ENCODE measurements at places on chromosomes 1 and 21.

- no peak for DNase-seq
Measured at GRCh38 chr1:42424201-42424600, 31.6 kb downstream of the ZMYND12 start.

DNA sequence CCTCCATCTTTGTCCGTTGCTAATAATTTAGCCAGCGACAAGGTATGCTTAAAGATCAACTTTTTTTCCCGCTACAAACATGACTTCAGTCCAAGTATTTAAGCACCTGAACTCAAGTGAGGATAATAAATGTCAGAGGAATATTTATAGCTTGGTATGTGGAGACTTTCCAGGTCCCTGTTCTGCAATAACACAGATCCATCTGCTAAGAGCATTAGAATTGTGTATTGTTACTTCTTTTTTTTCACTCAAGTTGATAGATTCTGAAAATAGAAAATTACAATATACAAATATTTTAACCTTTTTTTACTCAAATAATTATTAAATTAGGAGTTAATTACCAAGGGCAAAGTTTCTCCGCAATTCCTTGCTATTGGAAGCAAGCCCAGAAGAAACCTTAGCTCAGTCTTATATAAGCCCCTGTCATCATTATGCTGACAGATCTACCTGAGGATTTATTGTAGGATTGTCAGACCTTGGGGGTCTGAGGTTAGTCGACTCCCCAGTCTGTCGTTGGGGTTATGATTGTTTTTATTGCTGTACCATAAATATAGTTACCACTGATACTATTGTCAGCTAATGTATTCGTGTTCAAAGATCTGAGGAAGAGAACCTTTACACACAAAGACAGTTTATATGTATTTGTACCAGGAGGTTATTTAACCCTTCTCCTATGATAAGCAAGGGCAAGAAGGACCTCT, 337.9 kb downstream of the TBX15 start:
- no peak for DNase-seq

DNA sequence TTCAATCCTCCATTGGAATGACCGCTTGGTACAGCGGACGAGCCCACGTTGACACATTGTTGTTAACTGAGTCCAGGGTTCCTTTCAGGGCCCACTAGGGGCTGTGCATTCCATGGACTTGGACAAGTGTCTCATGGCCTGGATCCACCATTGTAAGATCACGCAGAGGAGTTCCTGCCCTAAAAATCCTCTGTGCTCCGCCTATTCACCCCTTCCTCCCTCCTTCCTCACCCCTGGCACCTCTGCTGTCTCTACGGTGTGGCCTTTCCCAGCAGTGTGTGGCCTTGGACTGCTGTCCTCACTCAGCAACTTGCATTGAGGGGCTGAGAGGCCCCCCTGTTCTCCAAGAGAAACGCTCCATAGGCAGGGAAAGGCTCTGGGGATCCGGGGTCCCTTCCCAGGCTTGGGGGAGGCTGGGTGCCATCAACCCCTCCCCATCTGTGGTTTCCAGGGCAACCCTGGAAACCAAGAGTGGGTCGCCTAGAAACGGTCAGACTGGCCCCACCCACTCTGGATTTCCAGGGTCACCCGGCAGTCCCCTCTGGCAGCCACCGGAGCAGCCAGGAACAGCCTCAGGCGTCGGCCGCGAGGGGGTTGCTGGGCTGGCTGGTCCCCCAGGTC, 50.9 kb downstream of the MEGF6 start:
- DNase-seq = no peak

DNA sequence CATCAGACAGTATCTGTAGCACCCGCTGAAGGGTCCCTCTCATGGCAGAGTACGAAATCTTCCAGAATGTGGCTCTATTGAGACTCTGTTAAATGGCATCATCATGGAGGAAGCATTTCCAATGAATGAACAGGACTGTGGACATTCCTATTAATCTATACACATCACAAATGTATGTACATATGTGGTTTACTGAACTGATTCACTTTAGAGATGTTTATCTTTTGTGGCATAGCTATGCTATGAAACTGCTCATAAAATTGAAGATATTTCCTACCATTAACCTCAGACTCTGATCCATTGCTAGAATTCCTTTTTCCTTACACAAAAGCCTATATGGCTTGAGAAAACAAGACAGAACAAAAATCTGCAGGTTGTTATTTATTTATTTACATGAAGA, 259.6 kb upstream of the RRP15 start:
- no peak for DNase-seq

DNA sequence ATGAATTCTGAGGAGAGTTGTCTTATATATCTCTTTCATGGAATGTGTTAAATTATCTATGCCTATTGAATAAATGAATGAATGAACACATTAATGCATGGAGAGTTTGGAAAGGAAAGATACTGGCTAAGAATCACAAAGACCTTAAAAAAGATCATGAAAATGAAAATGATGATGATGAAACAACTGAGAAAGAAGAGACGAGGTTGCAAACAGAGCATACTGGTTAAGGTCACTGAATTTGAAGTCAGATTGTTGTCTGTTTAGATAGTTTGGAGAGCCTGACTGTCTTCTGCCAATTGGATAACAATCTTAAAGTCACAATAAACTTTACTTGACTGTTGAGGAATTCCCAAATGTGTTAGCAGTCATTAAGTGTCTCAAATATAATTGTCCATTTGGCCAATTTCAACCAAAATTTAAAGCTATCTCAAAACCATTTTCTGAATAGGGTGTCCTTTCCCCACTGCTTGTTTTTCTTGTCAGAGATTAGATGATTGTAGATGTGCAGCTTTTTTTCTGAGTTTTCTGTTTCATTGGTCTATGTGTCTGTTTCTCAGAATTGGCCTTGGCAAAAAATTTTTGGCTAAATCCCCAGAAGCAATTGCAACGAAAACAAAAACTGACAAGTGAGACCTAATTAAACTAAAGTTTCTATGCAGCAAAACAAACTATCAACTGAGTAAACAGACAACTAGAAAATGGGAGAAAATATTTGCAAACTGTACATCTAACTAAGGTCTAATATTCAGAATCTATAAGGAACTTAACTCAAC, 132.2 kb downstream of the PTGER3 start:
- DNase-seq = no peak

- DNase-seq = no peak
Measured at GRCh38 chr1:203168991-203169390, 6.6 kb downstream of the MYBPH start.

GRCh38 chr1:156693848-156694689, 11.3 kb downstream of the CRABP2 start:
- no peak for DNase-seq

Data from left cardiac atrium (tissue), 4 donors.